ENCODE measurements at places on chromosomes 3 and 15.

GRCh38 chr3:61250784-61251173 lies 473 bp downstream of the FHIT start:
- DNase-seq = peak; percentile 12

DNA sequence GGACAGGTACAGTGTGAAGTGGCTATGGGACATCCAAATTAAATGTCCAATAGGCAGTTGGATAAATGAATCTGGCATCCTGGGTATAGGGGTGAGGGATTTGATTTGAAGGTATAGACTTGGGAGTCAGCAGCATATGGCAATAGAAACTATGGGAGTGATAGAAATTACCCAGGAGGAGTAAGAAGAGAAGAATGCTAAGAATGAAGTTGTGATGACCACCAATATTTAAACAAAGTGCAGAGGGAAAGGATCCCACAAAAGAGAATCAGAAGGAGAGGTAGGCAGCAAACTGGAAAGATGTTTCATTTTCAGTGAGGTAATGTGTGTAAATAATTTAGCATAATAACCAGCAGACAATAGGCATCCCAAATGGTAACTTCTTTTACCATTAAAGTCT lies 13.8 kb upstream of the MSL2 start:
- DNase-seq = no peak

GRCh38 chr3:30813734-30814133 lies 80.7 kb downstream of the GADL1 start:
- DNase-seq = no peak

DNA sequence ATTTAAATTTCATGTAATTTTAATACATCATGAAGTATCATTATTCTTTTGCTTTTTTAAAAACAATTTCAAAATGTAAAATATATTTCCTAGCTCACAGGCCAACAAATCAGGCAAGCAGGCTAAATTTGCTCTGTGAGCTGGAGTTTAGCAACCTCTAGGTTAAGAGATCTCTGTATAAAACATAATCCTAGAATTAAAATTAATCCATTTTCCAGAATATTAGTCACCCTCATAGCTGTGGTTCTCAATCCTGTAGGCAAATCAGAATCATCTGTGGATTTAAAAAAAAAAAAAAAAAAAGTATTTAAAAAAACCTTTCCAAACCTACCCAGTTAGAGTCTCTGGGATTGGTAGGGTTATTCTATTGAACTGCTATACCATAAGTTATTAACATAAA lies 209.7 kb downstream of the MINAR1 start:
- DNase-seq = no peak

GRCh38 chr3:141125351-141125750 lies 74.2 kb downstream of the SPSB4 start:
- DNase-seq = no peak
